ENCODE measurements at places on chromosomes 1 and 21.

DNA sequence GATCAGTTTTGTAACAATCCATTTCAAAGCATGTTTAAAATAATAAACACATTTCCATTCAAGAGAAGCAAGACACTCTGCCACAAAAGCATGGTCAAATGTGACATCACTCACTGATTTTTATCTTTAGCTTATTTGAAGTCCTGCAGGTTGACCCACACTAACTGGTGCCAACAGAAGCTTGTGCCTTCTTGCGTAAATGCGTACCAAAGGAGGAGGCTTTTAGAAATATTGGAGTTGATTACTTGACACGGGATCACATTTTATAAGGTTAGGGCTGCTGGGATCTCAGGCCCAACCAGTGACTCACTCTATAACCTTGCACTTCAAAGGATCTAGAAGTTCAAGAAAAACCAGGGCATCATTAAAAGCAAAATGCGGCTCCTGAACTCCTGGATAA lies 203.6 kb downstream of the PCP4 start:
- DNase-seq = no peak

- no peak for DNase-seq
These were observed 122.3 kb upstream of the BACE2 start for GRCh38 chr21:41045534-41046268.

DNA sequence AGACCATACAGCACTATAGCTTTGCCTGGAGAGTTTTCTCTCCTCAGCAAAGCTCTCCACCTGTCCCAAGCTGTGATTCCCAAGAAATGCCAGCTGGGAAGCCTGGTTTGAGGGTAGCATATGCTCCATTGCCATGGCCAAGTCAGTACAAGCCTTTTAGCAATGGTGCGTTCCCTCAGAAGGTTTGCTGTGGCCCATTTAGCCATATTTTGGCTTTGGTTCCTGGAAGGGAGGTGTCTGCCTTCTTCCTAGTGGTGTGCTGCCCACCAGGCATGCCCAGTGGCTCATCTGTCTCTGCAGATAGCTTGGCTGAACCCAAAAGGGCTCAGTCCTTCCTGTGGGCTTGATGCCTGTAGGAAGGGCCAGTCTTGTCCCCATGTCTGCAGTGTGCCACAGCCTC lies 32.4 kb downstream of the GALNT2 start:
- no peak for DNase-seq

DNA sequence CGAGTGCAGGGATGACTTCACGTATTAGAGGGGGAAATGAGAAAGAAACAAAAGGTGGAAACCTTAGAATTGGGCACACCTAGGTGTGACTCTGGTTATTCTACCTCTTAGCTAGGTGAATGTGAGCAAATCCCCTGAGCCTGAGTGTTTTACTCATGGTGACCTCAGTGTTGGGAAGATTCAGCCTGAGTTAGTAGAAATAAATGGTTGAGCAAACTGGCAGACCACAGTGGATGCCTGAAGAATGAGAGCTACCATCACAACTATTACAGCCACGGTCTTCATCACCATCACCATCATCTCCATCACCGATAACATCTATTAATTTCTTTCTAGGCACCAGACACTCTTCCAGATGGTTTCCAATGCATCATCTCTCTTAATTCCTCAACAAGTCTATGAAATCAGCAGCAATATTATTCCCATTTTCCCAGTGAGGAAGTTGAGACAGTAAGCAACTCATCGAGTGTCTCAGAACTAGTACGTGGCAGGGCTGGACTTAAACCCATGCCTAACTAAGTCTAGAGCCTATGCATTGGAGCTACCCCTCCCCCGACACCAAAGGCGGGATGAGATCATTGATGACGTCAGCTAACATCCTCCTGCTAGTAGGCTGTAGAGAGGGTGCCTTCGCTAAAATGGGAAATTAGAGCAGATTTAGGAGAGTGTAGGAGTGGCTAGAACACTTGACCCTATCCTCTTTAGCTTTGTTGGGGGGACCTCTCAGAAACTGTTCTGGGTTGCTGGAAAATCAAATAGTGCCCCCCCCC lies 7.9 kb upstream of the KAZN start:
- DNase-seq = no peak

GRCh38 chr1:5637171-5637570 lies 355.1 kb downstream of the NPHP4 start:
- peak; percentile 15 for DNase-seq

DNA sequence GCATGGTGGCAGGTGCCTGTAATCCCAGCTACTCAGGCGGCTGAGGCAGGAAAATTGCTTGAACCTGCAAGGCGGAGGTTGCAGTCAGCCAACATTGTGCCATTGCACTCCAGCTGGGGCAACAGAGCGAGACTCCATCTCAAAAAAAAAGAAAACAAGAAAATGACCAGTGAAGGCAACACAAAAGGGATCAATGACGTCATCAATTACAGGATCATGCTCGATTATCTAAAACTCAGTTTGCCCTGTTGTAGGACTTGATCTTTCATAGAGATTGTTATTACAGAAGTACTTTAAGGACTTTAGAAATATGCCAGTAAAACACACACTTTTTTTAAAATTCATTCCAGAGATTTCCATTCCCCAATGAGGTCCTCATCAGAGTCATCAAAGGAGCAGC lies 147.8 kb downstream of the ETS2 start:
- no peak for DNase-seq

DNA sequence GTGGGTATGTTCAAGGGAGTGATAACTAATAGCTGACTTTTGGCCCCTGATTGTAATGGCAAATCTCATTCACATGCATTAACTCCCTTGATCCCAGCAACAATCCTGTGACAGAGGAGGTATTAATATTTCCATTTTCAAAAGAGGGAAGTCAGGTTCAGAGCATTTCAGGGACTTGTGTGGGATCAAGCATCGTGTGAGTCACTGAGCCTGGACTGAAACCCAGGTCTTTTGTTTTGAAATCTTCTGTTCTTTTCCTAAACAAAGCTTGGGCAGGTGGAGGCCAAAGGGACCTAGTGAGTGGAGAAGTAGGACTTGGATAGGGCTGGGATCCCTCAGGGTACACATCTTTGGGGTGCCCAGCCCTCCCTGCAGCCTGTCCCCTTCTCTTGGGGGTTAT lies 37.9 kb downstream of the ETNK2 start:
- DNase-seq = no peak

GRCh38 chr1:19775831-19776230 lies 23.9 kb downstream of the TMCO4 start:
- DNase-seq = no peak

DNA sequence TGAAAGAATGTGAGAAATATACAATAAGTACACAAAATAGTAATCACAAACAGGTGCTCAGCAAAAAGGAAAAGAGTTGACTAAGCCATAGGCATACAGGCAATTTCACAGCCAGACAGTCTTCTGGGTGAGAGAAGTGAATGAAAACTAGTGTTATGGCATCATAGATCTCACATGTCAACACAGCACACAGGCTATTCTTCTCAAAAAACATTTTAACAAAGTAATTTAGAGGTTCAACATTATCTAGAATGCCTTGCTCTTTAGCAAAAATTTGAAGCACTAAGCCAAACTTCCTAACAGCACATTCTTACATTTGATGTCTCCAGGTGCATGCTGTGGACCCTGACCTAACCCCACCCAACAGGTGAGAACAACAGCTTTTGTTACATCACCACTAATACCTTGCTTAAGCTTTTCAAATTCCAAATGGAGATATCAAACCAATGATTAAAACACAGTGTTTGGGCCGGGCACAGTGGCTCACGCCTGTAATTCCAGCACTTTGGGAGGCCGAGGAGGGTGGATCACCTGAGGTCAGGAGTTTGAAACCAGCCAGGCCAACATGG lies 30.5 kb downstream of the OTUD7B start:
- DNase-seq = no peak

GRCh38 chr1:226661965-226662364 lies 77.1 kb downstream of the ITPKB start:
- DNase-seq = no peak

DNA sequence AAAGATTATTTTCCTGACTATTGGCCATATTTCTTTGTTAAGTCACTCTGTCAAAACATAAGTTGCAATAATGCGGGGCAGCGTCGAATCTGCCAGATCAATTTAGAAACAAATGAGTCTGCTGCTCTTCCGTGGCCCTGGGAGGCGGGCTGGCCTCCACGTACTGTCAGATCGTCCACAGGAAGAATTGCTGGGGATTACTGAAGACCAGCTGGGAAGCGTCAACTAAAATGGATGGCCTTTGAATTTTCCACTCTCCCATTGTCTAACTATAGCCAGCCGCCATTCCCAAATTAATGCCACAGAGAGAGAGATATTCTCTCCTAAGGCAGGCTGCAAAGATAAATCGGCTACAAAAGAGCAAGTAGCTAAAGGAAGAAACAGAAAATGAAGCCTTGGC lies 560.2 kb downstream of the SMYD3 start:
- DNase-seq = no peak

GRCh38 chr1:39839651-39840050 lies 43.7 kb downstream of the TRIT1 start:
- no peak for DNase-seq

DNA sequence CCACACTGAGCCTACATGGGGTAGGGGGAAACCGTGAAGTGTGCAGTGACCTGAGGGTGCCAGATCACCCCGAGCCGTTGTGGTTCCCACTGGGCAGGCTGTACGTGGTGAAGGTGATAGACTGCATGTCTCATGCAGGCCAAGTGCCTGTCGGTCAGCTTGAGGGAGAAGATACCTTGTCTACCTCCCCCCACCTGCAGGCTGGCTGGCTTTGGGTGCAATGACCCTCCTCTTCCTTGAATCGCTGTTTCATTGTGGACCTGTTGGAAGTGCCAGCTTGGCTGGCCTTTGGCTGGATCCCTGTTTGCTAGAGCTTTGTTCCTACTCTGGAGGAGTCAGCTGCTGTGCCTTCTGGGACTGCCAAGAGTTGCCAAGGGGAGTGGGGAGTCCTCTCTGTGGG lies 92.5 kb downstream of the GALNT2 start:
- DNase-seq = no peak

- no peak for DNase-seq
These were observed 1.0 kb downstream of the LYST start for GRCh38 chr1:235865565-235866204.

DNA sequence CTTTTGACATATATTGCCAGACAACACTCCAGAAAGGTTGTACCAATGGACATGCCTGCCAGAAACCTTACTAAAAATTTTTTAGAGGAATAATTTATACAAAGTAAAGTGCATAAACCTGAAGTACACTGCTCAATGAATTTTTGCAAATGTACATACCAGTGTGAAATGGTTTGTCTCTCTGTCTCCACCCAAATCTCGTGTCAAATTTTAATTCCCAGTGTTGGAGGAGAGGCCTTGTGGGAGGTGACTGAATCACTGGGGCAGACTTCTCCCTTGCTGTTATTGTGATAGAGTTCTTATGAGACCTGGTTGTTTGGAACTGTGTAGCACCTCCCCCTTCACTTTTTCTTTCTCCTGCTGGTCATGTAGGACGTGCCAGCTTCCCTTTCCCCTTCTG lies 168.8 kb downstream of the RWDD3 start:
- no peak for DNase-seq

- peak; percentile 14 for DNase-seq
These were observed 29.4 kb downstream of the SMYD3 start for GRCh38 chr1:246477634-246478033.

GRCh38 chr1:167229719-167230385 lies 9.2 kb downstream of the POU2F1 start:
- DNase-seq = no peak

- DNase-seq = peak; percentile 8
These were observed 23.2 kb downstream of the C1orf94 start for GRCh38 chr1:34199927-34200326.

GRCh38 chr1:213761845-213762407 lies 225.8 kb upstream of the PROX1 start:
- peak; percentile 46 for DNase-seq

- no peak for DNase-seq
These were observed 108.2 kb upstream of the SLC35F3 start for GRCh38 chr1:233796146-233796783.

- no peak for DNase-seq
These were observed 2.3 kb upstream of the MSH4 start for GRCh38 chr1:75794382-75794781.

- no peak for DNase-seq
These were observed 12.1 kb upstream of the MNDA start for GRCh38 chr1:158818975-158819431.

DNA sequence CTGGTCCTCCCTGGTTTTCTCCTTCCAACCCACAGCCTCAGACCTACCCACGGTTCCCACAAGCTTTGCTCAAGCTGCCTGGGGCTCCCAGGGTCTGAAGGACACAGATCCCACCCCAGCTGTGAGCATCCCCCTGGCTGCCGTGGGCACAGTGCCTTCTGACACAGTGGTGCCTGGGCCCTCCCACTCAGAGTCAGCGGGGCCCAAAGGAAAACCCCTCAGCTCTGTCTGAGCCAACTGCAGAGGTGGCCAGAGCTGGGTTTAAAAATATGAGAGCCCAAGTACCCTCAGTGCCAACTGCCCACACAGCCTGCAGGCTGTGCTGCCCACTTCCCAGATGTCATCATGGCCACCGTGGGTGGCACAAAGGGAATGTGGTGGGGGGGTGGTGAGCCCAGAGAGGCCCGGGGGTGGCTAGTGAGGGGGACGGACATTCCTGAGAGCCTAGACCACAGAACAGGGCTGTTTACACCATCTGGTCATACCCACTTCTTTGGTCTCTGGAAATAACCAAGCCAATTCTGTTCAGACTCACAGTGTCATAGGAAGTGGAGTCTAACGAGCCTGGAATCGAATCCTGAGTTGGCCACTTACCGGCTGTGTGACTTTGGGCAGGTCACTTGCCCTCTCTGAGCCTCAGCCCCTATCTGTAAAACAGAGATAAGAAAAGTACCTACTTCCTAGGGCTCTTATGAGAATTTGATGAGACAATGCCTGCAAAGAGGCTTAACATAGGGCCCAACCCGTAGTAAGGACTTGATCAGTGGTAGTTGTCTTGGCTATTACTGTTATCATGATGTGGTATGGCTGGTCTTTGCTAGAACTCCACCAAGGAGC lies 85.5 kb downstream of the CAMK2N1 start:
- DNase-seq = no peak

DNA sequence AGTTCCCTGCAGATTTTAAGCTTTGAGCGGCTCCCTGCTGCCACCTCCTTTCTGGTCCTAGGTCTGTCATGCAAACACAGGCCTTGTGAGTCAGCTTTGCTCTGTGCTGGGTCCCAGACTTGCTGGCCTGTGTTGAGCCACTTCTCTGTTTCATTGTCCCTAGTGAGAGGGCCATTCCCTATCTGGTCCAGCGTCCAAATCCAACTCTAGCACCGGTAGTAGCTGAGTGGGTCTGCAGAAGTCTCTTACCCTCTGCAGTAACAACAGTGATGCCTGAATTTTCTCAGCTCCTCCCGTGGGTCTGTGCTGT lies 5.8 kb downstream of the TTC22 start:
- DNase-seq = no peak

- DNase-seq = peak; percentile 72
These were observed 66.1 kb downstream of the FASLG start for GRCh38 chr1:172724765-172725613.
